ENCODE measurements at places on chromosomes 6 and 20.

DNA sequence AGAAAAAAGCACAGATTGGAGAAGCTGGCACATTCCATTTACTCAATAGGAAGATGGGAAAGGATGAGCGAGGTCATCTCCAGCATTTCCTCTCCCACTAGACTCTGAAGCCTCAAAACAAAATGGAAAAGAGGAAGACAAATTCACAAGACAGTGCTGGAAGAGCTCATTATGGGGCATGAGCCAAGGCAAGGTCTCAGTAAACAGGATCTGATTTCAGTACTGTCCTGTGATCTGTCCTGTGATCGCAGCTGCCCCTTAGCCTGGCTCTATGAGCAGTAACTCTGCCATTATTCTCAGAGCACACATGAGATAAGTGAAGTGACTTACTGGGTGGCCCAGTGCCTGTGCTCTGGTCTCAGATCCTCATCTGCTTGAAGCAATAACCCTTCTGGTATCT, 68.1 kb upstream of the SLC4A11 start:
- DNase-seq = no peak

GRCh38 chr6:77686931-77687330, 34.1 kb downstream of the MEI4 start:
- DNase-seq = no peak

DNA sequence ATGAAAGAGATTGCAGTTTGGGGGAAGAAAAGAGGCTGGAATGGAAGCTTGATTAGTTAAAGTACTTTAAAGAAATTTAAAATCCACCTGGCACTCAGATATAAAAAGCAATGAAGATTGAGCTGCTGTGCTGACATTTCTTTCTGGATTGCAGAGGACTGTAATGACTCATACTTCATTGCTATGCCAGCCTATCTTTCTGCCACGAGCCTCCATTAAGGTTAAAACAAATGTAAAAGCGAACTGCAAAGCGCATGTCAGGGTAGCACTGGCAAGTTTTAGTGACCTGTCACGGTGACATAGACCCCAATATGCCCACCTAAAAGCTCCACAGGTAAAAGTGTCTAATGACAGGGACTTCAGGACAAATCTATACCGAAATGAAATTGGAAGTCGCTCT, 449.6 kb downstream of the C6orf118 start:
- DNase-seq = no peak

- peak; percentile 72 for DNase-seq
Observed at GRCh38 chr6:167266830-167267555, 24.1 kb upstream of the UNC93A start.

DNA sequence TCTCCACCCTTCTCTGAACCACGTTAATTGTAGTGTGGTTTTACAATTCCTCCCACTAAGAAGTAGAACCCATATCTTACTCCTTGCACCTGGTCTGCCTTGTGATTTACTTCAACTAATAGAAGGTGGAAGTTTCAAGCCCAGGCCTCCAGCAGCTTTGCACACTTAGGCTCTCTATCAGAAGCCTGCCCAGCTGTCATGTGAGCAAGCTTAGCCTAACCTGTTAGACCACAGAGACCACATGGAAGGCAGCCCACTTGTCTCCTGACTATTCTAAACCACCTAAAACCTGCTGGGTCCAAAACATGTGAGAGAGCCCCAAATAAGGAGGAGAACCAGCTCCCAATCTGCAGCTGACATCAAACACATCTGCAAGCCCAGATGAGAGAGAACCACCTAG, 127.6 kb upstream of the BTBD3 start:
- DNase-seq = no peak

DNA sequence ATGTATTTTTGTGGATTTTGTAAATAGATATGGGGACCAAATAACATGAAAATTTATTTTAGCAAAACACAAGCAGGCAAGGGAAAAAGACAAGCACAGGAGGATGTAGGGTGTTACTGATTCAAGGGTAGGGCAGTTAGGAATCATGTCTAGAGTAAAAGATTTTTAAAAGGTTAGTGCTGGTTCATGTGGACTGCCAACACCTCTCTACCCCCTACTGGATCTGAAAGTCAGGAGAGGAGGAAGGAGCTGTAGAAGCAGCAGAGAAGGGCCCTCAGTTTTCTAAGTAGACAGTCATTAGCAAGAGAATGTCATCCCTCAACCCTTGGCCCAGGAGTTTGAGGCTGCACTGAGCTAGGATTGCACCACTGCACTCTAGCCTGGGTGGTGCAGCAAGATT, 95.2 kb downstream of the RREB1 start:
- no peak for DNase-seq
